Effector CD8-positive, alpha-beta T cell (primary cell): ENCODE measurements at places on chromosomes 16 and 17.

- DNase-seq, result no peak
Measured at GRCh38 chr16:11632455-11632939, 35.8 kb upstream of the SNN start.

DNA sequence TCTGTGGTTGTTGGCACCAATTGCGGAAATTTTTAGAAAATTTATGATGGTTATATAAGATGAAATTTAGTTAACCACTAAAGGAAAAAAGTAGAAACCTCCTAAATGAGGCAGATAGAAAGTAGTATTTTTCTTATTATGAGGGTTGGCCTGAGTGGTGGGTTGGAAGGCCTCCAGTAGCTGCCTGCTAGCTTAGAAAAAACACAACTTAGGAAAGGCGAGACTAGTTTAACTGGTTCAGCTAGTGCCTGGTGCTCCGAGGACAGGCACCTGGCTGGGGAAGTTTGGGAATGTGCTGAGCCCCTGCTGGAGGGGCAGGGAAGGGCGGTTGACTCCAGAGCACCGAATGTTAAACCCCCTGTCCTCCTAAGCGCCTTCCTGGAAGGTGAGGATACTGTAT, 19.9 kb downstream of the LDHD start:
- DNase-seq, result no peak

GRCh38 chr17:7509937-7510336, 25.8 kb downstream of the POLR2A start:
- DNase-seq, result no peak

- no peak for DNase-seq
Measured at GRCh38 chr17:6599364-6599763, 41.1 kb downstream of the KIAA0753 start.
